ENCODE measurements at places on chromosomes 5 and 9.

- DNase-seq = no peak
Measured at GRCh38 chr9:133119846-133120500, 1.1 kb downstream of the RALGDS start.

DNA sequence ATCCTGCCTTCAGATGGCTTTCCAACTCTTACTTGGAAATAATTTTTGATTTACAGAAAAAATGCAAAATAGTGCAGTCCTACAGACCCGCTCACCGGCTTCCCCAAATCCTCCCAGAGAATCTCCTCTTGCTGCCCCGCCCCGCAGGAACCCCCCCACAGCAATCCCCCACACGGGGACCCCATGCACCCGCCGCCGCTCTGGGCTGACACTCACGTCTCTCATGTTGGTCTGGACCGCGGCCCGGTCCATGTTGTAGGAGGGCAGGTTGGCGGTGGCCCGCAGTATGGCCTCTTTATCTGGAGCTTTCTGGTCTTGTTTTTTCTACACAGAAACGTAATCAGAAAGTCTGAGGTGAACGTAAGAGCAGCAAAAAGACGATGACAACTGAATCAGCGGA lies 13.6 kb downstream of the UBAC1 start:
- no peak for DNase-seq

DNA sequence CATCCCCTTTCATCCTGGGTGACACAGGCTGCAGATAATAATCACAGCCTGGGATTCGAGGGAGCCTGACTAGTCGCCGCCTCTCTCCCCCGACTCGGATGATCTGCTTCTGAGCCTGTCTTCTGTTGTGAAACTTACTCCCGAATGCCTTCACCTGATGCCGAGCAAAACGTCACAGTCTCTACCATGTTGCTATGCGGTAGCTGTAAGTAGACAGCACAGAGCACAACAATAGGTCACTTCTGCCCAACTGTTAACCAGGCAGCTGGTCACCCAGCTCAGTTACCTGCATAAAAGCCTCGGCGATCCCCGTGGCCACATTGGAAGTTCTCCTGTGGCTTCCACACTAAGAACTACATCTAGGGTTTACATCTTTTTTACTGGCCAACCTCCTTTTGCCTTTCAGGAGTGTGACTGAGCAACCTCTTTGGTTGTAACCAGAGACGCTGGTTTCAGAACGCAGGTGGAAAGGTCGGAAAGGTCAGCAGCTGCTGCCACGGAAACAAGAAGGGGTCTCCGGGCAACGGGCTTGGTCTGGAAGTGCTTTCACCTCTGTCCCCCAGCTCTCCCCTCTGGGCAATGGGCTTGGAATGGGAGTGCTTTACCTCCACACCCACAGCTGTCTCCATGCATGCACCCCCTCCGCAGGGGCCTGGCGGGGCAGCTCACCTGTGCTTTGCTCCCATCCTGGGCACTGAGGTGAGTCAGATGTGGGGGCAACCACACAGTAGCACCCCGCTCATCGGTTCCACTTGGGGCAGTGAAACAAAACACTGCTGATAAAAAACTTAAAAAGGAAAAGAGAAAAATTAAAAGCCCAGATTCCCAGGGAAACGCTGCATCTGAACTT lies 7.6 kb upstream of the PPP1R26 start:
- no peak for DNase-seq

DNA sequence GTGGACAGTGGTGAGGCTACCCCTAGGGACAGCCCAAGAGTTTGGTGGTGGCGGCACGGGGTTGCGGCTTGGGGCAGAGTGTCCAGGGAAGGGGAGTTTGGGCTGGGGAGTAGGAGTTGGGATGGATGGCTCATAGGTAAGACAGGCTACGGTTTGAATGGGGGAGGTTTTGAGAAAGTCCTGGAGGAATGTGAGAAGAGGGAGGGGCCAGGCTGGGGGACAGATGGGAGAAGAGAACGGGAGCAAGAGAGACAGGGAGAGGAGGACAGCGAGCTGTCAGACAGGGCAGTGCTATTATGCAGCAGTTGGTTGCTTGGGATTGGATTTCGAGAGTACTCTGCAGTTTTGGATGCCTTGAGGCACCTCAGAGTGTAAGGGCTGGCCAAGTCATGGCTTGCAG lies 24.5 kb downstream of the PSD2 start:
- DNase-seq = no peak

DNA sequence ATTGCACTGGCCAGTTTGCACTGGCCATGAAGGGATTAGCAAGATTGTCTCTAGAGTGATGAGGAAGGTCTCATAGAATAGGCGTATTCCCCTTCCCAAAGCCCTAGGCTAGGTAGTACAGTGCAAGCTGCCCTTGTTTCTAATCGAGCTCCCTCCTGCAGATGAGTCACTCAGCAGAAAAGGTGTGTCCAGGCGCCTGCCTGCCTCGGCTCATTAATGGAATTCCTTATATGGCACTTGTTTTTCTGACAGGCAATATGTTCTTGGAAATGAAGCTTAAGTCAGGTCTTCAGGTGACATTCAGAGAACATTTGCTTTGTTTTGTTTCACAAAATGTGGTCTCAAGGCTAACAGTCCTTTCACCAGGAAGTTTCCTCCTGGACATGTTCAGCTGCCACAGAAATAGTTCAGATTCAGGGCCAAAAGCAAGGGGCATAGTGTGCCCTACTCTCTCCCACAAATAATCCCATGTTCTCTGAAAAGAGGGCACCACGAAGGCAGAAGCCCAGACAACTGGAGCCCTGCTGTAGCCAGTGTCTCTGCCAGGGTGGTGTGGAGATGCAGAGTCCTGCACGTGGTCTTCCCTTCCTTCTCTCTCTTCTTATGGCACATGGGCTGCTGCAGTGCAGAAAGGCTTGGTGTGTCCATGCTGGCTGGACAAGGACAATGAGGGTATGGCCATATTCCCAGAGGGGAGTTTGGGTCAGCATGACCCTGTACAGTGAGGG lies 281.1 kb upstream of the MAP3K1 start:
- no peak for DNase-seq

DNA sequence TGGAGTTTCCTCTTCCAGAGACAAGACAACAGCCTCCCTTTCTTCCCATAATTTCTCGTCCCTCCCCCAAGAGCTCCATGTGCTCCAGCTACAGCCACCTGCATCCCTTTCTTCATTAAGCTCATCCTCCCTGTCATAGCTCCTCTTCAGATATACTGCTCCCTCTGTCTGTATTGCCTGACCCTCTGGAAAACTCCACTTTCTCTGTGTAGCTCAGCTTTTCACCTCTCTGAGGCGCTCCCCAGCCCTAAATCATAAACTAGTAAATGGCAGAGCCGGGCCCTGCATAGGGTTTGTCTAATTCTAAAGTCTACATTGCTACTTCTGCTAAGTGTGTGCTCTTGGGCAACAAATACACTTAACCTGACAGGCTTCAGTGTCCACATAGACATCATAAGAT lies 8.8 kb upstream of the PLIN2 start:
- no peak for DNase-seq

DNA sequence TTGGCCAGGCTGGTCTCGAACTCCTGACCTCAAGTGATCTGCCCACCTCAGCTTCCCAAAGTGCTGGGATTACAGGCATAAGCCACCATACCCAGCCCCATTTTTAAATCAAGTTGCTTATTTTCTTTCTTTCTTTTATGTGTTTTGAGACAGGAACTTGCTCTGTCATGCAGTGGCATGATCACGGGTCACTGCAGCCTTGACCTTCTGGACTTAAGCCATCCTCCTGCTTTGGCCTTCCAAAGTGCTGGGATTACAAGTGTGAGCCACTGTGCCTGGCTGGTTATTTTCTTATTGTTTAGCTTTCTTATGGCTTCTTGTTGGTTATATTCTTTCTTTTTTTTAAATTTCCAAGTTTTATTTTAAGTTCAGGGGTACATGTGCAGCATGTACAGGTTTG lies 79.7 kb upstream of the C5orf63 start:
- no peak for DNase-seq

DNA sequence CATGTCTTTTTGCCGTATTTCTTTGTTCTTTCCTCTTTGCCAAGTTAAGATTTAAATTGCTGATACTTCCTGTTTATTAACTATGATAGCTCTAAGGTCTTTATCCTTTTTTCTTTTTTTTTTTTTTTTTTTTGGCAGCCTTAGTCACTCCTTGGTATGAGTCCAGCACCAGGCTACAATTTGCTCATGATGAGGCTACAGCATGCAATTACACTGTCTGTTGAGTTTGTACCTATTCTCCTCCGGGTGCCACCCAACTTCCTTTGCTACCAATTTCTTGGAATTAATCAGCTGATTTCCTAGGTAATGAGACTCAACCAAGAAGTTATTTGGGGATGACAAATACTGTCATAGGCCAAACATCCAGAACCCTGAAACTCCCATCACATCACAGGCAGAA lies 25.5 kb downstream of the ACTL7B start:
- DNase-seq = no peak

DNA sequence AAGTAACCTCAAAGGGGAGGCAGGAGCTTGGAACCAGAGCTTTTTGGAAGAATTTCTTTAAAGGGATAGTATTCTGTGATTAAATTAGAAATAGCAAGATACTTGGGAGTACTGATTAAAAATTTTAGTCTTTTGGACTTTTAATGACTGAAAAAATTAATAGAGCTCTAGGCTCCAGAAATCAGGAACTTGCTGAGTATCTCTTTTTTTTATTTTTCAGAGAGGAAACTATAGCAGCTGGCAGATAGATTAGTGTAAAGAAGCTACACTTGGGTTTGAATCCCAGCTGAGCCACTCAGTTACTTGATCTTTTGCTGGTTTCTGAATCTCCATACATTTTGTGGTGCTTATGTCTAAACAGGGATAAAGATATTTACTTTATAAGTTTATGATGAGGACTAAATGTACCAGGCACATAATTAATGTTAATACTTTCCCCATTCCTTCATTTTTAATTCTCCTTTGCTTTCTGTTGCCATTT lies 94.2 kb upstream of the TNC start:
- DNase-seq = no peak

- DNase-seq = no peak
Measured at GRCh38 chr5:54837093-54837492, 148.3 kb downstream of the ESM1 start.

DNA sequence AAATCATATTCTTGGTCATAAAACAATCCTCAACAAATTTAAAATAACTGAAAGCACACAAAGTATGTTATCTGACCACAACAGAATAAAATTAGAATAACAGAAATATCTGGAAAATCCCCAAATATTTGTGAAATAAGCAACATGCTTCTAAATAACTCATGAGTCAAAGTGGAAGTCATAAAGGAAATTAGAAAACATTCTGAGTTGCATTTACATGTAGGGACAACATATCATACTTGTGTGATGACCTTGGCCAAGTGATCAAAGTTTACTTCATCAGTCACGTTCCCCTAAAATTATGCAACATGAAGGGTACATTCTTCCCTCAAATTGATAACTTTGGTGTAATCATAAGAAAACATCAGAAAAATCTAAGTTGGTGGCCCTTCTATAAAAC lies 64.7 kb downstream of the CSF2 start:
- DNase-seq = no peak

DNA sequence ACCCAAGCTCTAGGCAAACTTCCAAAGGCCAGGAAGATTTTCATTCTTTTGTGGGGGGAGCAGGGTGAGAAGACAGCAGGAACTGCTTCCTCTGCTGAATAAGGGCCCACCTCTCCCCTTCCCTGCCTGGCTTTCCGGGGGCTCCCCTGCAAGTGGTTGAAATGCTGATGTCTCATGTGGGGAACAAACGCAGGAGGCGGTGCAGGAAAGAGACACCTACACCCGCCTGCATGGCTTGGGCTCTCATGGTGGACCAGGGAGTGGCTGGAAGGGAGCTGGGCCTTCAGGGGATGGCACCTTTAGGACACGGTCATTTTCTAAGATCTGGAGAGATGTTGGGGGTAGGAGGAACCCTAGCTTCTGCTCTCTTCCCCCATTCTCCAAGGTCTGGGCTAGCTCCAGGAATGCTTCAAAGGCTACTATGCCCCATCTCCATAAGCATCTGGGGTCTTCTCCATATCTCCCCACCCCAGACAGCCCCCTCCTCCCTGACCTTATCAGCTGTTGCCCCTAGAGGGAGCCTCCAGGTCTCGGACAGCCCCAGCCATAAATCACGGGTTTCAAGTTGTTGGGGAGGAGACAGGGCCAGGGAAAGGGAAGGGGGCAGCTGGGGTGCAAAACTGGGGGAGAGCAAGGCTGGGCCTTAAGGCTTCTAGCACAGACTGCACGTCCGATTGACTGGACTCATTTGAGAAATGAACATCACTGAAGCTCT lies 76.6 kb downstream of the PSD2 start:
- no peak for DNase-seq

DNA sequence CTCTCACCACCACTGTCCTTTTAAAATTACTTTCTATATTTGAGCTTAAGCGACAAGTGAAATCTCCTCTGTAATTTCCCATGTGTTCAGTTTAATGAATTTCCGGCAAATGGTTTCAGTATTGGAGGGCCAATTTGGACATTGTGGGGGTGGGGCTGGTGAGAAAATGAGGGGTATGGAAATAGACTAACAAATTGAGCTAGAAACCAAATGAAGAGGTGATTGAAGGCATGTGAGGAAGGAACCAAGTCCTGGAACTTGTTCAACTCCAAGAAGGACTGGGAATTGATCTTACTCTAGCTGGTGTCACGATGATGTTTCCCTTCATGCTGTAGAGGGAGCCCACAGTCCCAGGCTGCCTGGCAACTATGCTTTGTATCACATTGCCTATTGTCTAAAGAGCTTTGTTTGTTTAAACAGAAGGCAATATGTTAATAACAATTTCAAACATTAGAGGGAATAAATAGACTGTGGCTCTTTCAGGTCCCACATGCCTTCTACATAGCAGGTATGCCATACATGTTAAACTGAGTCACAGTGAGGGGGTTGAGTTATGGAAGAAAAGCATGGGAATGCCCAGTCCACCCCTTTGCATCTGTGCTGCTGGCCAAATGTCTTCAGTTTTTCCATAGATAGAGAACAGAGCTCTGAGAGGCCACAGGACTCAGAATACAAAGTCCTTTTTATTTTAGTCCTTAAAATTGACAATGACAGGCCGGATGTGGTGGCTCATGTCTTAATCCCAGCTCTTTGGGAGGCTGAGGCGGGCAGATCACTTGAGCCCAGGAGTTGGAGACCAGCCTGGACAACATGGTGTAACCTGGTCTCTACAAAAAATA lies 25.0 kb upstream of the MATR3 start:
- no peak for DNase-seq

DNA sequence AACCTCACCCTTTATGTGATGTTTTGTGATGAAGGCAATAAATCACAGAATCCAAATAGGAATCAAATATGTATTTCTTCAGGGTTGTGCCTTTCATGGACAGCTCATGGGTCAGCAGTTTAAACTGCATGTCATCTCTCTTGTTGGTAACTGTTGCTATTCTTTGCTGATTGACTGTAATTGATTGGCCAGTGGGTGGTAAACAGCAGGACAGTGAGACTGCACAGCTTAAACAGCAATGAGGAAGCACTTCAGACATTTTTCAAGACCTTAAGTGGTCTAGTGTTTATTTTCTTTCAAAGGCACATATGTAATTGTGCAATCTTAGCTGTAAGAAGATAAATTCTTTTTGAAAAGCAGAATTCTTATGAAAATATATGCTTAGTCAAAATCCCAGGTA lies 260.5 kb downstream of the COX7C start:
- DNase-seq = no peak

Measured in stimulated activated CD4-positive, alpha-beta T cell treated with anti-CD3 and anti-CD28 coated beads, Interleukin-15, amount 100 ng/mL, for 48 hours (primary cell).